ENCODE measurements at places on chromosomes 5 and 9. TPM values are rescaled to one million over a fixed set of nuclear protein-coding genes. Genes with fewer than 3 reads are reported as not detected.
A peak's percentile ranks its signal among the peaks of the same experiment; 100 is the strongest.

- H3K27me3 ChIP-seq: peaks cover 9% of the 10 kb centered on the region
- no peak overlapping the region for H3K4me3 ChIP-seq
- no peak for DNase-seq
- H3K36me3 ChIP-seq: no peaks in the 10 kb centered on the region
These were observed 307.9 kb upstream of the SMARCA2 start for GRCh38 chr9:1707291-1707690.

DNA sequence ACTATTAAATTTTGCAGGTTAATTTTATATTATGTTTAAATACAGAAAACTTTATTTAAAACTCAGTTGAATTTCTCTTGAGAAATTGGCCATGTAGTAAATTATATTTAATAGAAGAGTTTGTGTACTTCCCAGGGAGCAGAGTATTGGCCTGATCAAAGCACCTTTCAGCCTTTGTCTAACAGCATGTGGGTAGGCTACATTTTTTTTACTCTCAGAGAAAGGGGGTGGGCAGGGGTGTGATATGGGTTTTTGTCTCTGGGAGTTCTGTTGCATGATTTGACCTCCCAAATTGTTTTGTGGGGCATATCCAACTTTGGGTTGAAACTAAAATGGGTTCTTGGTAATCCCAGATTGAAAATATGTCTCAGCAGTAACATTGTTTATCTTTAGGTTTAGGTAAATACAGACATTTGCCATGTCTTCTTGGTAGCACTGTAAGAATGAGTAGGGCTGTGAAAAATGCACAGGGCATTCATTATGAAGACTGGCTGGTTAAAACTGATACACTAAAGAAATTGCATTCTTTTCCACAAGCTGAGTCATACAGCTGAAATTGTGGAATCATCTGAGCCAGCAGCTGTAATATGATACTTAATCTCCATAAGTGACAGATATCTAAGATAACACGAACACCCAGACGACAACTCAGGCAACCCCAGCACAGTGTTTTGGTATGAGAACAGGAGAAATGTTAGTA, 75.4 kb upstream of the CDKN2B start:
- peaks cover 12% of the 10 kb centered on the region for H3K4me1 ChIP-seq
- no peak overlapping the region for H3K4me3 ChIP-seq
- no peaks in the 10 kb centered on the region for H3K36me3 ChIP-seq
- no peaks in the 10 kb centered on the region for H3K27me3 ChIP-seq
- no peak for DNase-seq

DNA sequence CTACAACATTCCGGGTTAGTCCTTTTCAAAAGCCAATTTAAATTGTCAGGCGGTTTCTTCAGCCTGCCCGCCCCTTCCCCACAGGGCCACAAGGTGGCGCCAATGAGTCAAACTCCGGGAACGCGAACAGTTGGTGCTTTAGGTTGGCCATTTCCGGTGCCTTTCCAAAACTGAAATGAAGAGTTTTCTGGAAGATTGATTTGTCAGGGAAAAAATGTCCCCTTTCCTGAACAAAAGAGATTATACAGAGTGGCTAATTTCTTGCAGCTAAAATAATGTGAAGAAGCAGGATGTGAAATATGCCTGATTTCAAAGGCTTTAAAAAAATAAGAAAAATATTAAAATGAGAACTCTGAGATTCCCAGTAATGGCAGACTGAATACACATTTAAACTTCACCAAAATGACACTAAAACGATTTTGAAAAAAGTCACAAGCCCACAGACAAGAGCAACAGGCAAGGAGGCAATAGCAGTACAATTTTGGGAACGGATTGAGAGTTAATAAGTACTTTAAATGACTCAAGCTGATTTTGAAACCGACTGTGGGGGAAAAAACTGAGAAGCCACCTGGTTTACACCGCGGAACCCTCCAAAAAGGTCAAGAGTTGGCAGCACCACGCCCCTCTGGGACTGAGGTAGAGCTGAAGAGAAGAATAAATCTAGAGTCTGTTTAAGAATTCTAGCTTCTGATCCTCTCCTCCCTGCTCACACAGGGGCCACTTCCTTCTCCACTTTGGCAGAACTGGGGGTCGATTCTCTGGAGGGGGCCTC, 45.7 kb downstream of the SLC46A2 start:
- no peaks in the 10 kb centered on the region for H3K27me3 ChIP-seq
- peaks cover 8% of the 10 kb centered on the region for H3K36me3 ChIP-seq
- peak; percentile 70 for DNase-seq

The ST6GALNAC6 gene
- total RNA-seq: 36.7 TPM

The RUSC2 gene
- 20.8 TPM for total RNA-seq

GRCh38 chr9:71308454-71308853, 187.0 kb upstream of the TRPM3 start:
- H3K4me1 ChIP-seq: no peaks in the 10 kb centered on the region
- H3K27ac ChIP-seq: no peak overlapping the region
- no peak overlapping the region for H3K4me3 ChIP-seq
- no peaks in the 10 kb centered on the region for H3K36me3 ChIP-seq

DNA sequence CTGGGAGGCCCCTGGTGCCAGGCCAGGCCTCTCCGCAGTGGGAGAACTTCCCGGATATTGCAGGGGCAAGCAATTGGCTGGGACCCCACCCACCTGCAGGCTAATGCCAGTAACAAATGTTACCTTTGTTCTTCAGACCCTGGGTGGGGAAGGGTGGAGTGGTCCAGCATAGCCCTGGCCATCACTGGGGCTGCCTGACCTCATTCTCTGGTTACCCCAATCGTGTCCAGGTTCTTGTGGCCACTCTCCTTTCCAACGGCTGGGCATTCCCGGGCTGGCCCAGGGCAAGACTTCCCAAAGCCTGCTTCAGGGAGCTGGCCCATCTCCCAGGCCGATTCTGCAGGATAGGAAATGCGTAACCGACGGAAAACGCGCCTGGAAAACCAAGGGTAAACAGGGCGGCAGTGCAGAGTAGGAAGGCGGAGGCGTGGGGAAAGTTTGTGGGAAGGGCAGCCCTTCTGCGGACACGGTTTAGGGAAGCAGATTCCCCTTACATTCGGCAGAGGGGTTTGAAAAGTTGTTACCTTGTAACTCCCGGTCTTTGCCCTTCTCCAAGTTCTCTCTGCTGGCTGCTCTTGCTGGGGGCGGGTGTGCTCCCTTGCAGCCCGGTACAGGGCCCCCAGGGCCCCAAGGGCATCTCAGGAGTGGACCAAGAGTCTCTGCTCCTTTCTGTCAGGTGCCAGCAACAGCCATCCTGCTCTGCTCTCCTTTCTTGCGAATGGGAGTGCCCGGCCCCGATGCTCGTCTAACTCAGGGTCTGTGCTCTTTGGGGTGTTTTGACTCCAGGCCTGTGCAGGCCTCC, 3.5 kb downstream of the NRARP start:
- DNase-seq: peak; percentile 14
- H3K4me1 ChIP-seq: peaks cover 42% of the 10 kb centered on the region
- peak overlapping the region; percentile 45 for H3K27ac ChIP-seq
- H3K36me3 ChIP-seq: no peaks in the 10 kb centered on the region
- peaks cover 3% of the 10 kb centered on the region for H3K27me3 ChIP-seq

DNA sequence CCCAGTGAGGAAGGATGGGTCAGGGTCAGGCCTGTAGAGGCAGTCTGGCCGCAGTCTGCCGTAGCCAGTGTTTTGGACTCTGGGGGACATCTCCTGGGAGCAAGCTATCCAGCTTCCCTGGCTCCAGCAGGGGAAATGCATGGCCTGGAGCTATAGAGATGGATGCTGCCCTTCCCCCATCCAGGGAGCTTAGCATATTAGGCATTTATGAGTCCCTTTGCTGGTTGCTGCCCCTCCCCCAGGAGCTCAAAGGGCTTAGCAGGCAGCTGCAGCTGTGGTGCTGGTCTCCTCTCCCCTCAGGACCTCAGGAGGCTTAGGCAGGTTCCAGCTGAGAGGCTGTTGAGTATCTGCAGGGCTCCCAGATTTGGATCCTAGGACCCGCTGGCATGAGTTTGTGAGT, 1158.7 kb downstream of the DTWD2 start:
- H3K36me3 ChIP-seq: no peaks in the 10 kb centered on the region
- H3K4me1 ChIP-seq: no peaks in the 10 kb centered on the region
- no peak overlapping the region for H3K27ac ChIP-seq
- no peak overlapping the region for H3K4me3 ChIP-seq
- DNase-seq: no peak
- H3K27me3 ChIP-seq: no peaks in the 10 kb centered on the region

The PALM2AKAP2 gene
- total RNA-seq: 0.74 TPM

GRCh38 chr5:160159991-160160792, 40.9 kb upstream of the PWWP2A start:
- peak overlapping the region; percentile 96 for H3K27ac ChIP-seq
- peaks cover 6% of the 10 kb centered on the region for H3K27me3 ChIP-seq
- DNase-seq: peak; percentile 28

DNA sequence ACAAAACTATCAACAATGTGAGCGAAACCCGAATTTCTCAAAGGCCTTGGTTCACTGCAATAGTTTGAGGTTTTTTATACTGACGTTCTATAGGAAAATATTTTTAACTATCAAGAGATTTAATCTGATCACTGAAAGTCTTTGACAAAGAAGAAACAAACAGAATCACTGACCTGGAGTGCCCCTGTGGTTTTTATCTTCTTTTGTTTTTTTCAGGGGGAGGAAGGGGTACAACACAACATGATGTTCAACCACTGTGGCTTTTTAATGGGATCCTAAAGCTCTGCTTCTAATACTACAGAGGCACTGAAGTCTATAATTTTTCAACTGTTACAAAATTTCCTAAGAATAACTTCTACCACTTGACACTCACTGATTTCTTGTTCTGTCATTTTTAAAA, 185.9 kb downstream of the AP3B1 start:
- H3K4me3 ChIP-seq: no peak overlapping the region
- H3K27ac ChIP-seq: no peak overlapping the region
- no peak for DNase-seq

GRCh38 chr5:2001300-2001699, 118.6 kb upstream of the IRX4 start:
- peaks cover 71% of the 10 kb centered on the region for H3K27me3 ChIP-seq
- no peak overlapping the region for H3K4me3 ChIP-seq
- H3K4me1 ChIP-seq: peaks cover 2% of the 10 kb centered on the region
- no peak overlapping the region for H3K27ac ChIP-seq

DNA sequence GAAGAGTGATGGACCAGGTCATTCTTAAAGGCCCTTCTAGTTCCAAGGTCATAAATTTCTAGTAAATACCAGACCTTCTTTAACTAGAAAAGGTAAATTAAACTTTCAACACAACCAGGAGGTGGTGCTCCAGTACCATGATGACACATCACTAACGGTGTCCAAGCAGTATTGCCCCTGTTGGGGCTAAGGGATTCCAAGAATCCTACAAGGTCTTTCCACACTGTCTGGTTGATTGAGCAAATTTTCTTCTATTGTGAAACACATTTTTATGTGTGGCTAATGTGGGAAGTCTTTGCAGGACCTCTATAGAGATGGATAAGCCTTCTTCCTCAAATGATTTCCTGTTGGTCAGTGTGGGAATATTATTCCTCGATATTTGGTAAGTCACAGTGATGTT, 459.6 kb upstream of the PAPPA start:
- no peaks in the 10 kb centered on the region for H3K36me3 ChIP-seq
- no peak overlapping the region for H3K27ac ChIP-seq
- H3K4me3 ChIP-seq: no peak overlapping the region
- peaks cover 32% of the 10 kb centered on the region for H3K27me3 ChIP-seq
- no peak for DNase-seq

- no peak for DNase-seq
- peak overlapping the region; percentile 40 for H3K27ac ChIP-seq
- no peak overlapping the region for H3K4me3 ChIP-seq
- peaks cover 3% of the 10 kb centered on the region for H3K27me3 ChIP-seq
- peaks cover 26% of the 10 kb centered on the region for H3K4me1 ChIP-seq
These were observed 58.6 kb upstream of the CTXN3 start for GRCh38 chr5:127590156-127590722.
